ENCODE measurements at places on chromosomes 7 and 10.

GRCh38 chr10:44980309-44981171 lies 1.9 kb upstream of the DEPP1 start:
- DNase-seq: peak; percentile 63

GRCh38 chr10:4130685-4131084 lies 345.7 kb upstream of the KLF6 start:
- no peak for DNase-seq

GRCh38 chr10:22252801-22253579 lies 35.2 kb upstream of the EBLN1 start:
- peak; percentile 82 for DNase-seq

- no peak for DNase-seq
Measured at GRCh38 chr10:8499312-8499711, 444.8 kb downstream of the GATA3 start.

DNA sequence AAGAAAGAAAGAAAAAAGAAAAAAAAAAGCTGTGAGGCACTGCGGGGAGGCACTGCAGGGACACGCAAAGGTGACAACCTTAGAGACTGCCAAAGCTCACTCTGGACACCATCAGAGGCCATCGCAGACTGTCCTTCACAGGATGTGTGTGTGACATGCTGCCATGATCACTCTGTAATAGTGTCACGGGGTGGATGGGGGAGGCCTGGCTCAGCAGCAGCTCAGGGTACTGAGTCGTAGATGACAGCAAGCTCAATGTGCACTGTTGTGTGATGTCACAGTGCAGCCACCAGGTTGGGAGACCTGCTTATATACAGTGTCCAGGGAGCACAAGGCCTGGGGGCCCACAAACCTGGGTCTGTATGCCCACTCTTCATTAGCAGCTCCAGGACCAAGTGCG lies 83.3 kb downstream of the SLIT1 start:
- DNase-seq: peak; percentile 78

GRCh38 chr7:114784177-114784576 lies 137.7 kb upstream of the MDFIC start:
- DNase-seq: no peak

GRCh38 chr10:34380856-34381255 lies 434.2 kb downstream of the PARD3 start:
- no peak for DNase-seq

DNA sequence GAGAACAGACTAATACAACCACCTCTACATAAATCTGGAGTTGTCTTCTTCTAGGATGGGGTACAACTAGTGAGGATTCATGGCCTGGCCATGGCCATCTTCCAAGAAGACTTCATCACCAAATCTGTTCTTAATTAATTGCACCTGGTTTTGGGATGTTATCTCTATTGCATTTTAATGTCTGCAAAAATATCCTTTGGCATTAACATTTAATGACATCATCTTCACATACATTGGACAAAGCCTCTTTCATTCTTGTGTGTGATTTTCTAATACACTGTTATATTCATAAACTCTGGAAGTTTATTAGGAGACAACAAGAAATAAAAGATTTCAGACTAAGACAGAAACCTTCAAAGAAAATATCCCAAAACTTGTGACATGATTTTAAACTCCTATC lies 124.2 kb upstream of the ABCB5 start:
- no peak for DNase-seq

- DNase-seq: no peak
Measured at GRCh38 chr7:88928276-88928675, 132.7 kb upstream of the TEX47 start.

DNA sequence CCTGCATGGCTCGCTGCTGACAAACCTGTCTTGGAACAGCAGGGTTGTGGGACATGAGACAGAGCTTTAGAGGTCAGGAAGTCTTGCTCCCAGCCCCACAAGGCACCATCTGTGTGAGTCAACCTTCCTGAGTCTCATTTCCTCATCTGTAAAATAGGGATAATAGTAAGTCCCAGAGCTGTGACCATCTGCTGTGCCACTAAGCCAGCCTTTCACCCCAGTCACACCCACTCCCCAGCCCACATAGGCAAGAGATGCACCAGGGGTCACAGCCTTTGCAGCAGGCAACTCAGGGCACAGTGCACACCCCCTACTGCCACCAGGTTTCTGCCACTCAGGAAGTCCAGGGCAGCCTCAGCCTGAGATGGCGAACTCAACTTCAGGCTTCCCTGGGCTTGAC lies 29.4 kb upstream of the CDH23 start:
- DNase-seq: no peak

DNA sequence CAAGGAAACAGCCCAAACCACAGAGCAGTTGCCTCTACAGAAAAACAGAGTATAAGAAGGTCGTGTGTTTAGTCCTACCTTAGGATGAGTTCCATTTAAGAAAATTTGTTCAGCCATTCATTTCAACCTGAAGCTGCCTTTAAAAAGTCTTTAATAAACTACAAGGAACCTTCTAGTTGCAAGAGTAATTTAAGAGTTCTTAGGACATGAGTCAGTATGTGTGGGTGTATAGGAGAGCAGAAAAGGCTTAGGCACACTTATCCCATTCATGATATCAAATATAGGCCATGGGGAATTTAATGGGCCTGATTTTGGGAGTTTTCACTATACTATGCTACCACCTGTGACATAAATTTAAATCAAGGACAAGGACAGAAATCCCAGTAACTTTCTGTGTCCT lies 496.8 kb downstream of the TFEC start:
- DNase-seq: no peak

- DNase-seq: no peak
Measured at GRCh38 chr7:158371856-158372255, 215.8 kb downstream of the PTPRN2 start.

DNA sequence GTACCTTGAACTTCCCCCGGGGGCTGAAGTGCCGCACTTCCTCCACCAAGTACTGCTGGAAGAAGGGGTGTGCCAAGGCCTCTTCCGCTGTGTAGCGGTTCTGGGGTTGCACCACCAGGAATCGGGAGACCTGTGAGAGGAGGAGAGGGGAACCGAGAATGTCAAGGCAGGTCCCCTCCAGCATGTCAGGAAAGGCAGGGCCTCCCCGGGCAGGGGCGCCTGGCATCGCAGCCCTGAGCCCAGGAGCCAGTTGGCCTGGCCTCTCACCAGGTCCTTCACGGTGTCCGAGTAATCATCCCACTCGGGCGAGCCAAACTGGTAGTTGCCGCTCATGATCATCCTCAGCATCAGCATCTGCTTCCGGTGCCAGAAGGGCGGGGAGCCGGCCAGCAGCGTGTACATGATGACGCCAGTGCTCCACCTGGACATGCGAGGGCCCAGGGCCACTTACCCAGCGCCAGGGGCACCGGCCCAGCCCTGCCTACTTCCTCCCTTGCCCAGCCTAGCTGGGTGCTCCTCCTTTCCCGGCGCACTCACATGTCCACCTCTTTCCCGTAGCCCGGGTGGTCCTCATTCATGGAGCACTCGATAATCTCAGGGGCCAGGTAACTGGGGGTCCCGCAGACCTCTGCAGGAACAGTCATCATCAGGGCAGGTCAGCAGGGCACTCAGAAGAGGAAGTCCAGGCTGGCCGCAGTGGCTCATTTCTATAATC lies 11.0 kb downstream of the PHKG1 start:
- peak; percentile 61 for DNase-seq

GRCh38 chr7:155254018-155254417 lies 43.7 kb upstream of the INSIG1 start:
- DNase-seq: no peak

DNA sequence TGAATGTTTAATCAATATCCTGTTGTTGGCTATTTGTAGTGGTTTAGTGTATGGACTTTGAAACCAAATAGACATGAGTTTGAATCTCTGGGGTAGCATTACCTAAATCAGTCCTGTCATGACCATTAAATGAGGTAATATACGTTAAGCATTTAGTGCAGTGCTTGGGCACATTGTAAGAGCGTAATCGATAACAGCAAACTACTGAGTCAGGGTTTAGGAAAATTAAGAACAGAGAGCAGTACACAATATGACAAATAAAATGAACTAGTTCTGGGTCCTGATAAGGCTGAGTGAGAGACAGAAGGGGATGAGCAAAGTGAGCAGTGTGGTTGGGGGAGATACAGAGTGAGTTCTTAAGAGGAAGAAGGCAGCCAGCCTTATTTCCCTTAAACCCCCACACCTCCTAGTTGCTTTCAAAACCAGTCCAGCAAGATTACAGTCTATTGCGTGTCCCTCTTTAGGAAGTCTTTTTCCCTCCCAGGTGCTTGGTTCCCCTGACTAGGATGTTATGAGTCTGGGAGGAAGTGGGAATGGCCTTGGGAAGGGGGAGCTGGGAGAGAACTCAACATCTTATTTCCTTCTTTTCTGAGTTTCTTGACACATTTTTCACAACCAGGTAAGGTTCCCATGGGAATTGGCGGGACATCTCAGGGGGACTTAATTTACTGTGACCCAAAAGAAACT lies 171.0 kb downstream of the SND1 start:
- DNase-seq: no peak

GRCh38 chr10:61973906-61974305 lies 72.4 kb downstream of the ARID5B start:
- DNase-seq: no peak

DNA sequence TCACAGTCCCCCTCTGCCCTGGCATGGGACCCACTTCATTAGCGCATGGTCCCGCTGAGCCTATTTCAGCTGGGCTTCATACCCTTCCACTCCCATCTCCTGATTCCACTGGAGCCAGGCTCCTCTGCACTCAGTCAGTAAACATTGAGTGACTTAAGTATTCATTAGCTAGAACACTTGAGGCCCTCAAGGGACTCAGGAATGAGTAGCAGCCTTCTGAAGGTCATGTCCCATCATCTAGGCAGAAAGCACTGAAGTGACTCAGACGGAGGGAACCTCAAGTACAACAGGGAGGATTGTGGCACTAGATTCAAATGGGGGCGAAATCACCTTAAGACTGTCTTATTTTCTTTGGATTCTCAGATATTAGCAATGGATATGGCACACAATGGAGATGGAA lies 186.6 kb upstream of the INHBA start:
- DNase-seq: no peak

GRCh38 chr7:118590107-118590506 lies 365.6 kb downstream of the ANKRD7 start:
- DNase-seq: no peak

GRCh38 chr10:21388589-21388988 lies 136.9 kb downstream of the SKIDA1 start:
- DNase-seq: no peak

- DNase-seq: peak; percentile 63
Measured at GRCh38 chr7:1553512-1554210, 2.3 kb downstream of the TMEM184A start.

GRCh38 chr7:15688279-15688626 lies 1.8 kb upstream of the MEOX2 start:
- no peak for DNase-seq

DNA sequence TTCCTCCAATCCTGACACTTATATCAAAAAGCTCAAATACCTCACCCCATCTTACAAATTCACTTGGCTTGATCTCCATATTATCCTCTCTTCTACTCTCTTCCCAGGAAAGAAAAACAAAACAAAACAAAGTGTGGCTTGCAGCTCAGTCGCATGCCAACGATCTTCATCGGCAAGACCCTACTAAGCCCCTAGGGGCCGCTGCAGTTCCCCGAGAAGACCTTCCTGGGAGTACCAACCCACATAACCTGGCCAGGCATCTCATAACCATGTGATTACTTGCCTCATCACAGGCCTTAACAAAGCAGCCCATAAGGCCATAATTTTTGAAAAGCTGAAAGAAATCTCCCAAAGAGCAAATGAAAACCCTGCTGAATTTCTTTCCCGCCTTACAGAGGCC lies 103.7 kb downstream of the ZNF92 start:
- DNase-seq: no peak

GRCh38 chr7:1418505-1419309 lies 40.6 kb downstream of the MICALL2 start:
- DNase-seq: no peak

DNA sequence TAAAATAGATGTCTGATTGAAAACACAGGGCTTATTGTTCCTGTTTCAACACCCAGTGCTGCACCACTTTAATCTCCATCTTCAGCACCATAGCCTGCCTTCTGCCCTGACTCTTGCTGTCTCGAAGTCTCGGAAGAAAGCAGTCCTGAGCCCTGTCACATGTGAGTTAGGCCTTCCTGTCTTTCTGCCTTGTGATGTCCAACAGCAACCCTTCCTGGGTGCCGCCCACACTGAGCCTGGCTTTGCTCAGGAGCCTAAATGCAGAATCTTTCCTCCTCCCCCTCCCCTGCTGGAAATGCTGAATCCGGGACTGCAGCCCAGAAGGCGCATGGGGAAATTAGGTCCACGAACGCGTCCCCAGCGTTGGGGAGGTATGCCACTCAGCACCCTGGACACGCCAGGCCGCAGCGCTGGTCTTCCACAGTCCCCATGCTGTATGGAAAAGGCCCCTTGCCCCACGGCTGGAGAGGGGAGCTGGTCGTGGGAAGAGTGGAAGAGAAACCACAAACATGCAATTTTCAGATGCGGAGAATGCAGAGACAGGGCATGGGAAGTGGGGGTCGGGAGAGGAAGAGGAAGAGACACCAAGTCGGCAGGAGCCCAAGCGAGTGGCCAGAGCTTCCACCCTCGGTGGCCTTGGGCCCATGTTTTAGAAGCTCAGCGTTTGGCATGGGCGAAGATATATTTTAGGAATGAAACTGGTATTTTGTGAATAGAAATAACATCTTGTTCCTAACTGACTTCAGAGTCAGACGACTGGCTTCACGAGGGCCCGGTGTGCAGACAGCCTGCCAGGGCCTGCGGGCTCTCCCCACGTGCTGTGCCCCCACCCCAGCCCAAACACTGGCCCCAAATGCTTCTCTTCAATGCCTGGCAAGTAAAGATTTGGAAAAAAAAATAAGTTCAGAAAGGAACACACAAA lies 656.1 kb upstream of the FOXK1 start:
- DNase-seq: no peak

GRCh38 chr10:59878289-59878688 lies 28.1 kb downstream of the CCDC6 start:
- DNase-seq: no peak

DNA sequence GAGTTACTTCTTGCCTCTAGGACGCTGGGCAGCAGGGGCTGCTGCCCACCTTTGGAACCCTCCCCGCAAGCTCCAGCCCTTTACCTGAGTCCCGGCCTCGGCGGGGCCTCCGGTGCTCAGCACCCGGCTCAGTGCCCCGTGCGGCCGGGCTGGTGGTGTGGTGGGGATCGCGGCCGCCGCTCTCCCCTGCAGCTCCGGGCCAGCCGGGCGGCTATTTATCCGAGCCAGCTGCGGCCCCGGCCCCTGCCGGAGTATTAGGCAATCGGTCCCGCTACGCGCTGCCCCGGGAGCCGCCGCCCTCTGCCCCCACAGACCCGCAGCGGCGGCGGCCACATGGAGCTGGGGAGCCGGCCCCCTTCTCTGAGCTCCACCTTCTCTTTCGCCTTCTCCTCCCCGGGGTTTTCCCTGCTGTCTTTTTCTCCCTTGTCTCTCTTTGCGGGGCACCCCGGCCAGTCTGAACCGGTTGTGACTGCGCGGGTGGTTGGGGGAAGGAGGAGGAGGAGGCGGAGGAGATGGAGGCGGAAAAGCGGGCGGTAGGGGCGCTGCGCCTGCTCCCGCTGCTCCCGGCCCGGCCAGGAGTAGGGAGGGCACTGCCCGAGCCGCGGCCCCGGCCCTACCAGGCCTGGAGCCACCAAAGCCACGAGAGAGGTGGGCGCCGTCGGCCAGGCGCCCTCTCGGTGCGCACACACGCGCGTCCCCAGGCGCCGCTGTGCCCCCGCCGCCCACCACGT lies at the start of gene SLC16A9:
SLC16A9 (minus strand) TSS at position 456 of the 731 bp plus-strand sequence. CDS start 25,559 bp downstream, outside the sequence.
- peak; percentile 74 for DNase-seq
